MV-4-11 (cell line): ENCODE measurements at places on chromosomes 2 and 18.
A peak's percentile ranks its signal among the peaks of the same experiment; 100 is the strongest.

GRCh38 chr18:53421869-53422268 lies 802.6 kb downstream of the MBD2 start:
- no peak for DNase-seq

- peak; percentile 11 for DNase-seq
Observed at GRCh38 chr2:98849113-98849512, 86.9 kb downstream of the CRACDL start.

DNA sequence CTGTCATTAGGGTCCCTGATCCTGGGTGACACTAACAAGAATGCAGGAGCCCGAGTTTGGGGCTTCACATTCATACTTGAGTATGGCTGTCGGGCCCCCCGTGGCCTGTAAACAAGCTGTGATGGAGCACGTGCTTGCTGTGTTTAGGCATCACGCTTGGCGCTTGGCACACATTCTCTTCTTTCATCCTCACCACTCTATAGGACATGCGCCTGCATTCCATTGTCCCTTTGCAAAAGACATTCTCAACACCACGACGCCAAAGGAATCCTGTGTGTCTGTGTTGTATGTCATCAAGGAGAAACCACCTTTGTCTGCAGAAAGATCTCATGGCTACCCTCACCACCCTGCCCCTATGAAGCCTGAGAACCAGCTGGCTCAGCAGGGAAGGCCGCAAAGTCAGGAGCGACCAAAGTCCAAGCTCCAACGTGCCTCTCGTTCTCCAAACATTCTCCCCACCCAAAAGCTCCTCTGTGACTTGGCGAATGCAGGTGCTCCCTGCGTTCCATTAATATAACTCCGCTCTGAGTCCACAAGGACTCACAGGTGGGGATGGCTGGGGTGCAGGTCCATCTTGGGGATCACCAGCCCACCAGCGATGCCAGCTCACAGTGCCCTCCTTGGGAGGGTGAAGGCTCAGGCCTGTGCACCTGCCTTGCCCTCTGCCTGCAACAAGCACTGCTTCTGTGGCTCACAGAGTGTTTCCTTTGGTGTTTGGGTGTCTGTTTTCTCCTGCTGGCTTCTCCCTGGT lies 6.2 kb upstream of the PER2 start:
- DNase-seq, result no peak

DNA sequence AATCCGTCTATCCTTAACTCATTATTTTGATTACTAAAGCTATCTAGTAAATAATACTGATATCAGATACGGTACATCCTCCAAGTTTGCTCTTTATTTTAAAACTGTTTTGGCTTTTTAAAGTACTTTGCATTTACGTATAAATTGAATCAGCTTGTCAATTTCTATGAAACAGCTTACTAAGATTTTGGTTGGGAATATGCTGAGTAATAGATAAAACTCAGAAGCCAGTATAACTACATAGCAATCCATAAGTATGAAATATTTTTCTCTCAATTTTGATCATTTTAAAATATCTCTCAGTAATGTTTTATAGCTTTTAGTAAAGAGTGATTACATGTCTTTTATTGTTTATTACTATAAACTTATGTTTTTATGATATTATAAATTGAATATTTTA lies 116.2 kb upstream of the SOX11 start:
- no peak for DNase-seq

GRCh38 chr2:48016225-48017019 lies 110.1 kb upstream of the FBXO11 start:
- DNase-seq, result no peak
